ENCODE measurements at places on chromosomes 3 and 15. TPM values are rescaled to one million over a fixed set of nuclear protein-coding genes. Genes with fewer than 3 reads are reported as not detected.

- H3K36me3 ChIP-seq = no peaks in the 10 kb centered on the region
- H3K27me3 ChIP-seq = peaks cover 2% of the 10 kb centered on the region
- H3K4me3 ChIP-seq = no peak overlapping the region
Observed at GRCh38 chr3:88031642-88032077, 27.1 kb downstream of the CGGBP1 start.

The SCG5 gene
- total RNA-seq = 46.0 TPM

DNA sequence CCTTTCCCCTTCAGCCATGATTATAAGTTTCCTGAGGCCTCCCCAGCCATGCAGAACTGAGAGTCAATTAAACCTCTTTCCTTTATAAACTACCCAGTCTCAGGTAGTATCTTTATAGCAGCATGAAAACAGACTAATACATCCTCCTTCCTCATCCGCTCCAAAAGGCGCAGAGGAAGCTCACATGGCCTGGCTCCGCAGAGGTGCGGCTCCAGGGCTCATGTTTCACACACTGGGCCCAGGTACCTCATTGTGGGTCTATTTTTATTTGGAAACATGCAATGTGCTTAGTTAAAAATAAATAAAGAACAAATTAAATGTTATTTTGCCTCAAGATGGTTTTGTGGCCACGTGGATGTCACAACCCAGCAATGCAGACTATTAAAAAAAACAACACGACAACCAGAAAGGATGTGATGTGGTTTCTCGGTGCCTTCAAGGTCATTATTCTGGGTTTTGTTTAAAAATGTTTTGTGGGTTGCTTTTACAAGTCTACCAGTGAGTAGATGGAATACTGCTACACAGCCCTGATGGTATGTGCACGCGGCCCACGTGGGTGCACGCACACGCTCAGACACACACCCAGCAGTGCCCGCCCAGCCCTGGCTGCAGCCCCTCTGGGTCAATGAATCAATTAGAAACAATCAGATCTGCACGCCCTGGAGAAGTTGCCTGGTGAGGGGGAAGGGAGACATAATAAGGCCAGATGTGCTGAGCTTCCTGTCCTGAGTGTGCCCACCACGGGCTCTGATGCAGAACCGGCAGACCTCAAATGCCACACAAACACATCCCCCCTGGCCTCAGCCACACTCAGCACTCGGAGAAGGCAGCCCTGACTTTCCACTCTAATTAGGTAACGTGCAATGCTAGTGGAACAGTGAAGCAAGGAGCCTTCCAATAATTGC is 140.1 kb downstream of the ADAMTS17 start:
- peaks cover 3% of the 10 kb centered on the region for H3K27me3 ChIP-seq
- H3K4me1 ChIP-seq = peaks cover 17% of the 10 kb centered on the region
- peaks cover 13% of the 10 kb centered on the region for H3K36me3 ChIP-seq
- no peak for DNase-seq

The PLIN1 gene
- not detected for total RNA-seq

The GUCA1C gene
- not detected for total RNA-seq

DNA sequence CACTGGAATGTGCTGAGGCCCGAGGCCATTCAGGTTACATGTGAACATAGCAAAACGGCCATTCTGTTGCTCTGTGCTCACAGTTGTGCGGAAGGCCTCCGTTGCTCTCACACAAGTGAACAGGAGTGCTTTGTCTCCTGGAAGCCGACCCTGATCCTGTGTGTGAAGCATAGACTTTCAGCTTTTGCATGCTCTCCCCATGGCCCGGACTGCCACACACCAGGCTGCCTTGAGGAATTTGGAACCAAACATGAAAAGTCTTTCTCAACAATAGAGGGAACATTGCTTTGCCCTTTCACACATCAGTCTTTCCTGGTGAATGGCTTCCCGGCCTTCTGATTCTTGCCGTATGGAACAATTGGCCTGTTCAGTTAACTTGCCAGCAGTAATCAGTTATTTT is 154.8 kb upstream of the LRIG1 start:
- no peaks in the 10 kb centered on the region for H3K36me3 ChIP-seq
- no peaks in the 10 kb centered on the region for H3K4me1 ChIP-seq
- peaks cover 3% of the 10 kb centered on the region for H3K27me3 ChIP-seq
- H3K4me3 ChIP-seq = no peak overlapping the region
